COLO829 (cell line): ENCODE measurements at places on chromosomes 12 and 14.

- no peak for DNase-seq
These were observed 87.8 kb downstream of the RIC8B start for GRCh38 chr12:106861984-106862916.

- no peak for DNase-seq
These were observed 689 bp upstream of the PDE3A start for GRCh38 chr12:20367583-20368113.

DNA sequence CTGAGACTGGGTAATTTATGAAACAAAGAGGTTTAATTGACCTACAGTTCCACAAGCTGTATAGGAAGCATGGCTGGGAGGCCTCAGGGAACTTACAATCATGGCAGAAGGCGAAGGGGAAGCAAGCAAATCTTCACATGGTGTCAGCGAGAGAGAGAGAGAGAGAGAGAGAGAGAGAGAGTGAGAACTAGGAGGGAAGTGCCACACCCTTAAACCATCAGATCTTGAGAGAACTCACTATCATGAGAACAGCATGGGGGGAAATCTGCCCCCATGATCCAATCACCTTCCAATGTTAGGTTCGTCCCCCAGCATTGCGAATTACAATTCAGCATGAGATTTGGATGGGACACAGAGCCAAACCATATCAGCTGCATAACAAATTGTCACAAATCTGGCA lies 96.7 kb downstream of the CHST11 start:
- DNase-seq = no peak

- no peak for DNase-seq
These were observed 26.1 kb downstream of the JDP2 start for GRCh38 chr14:75453817-75454434.

DNA sequence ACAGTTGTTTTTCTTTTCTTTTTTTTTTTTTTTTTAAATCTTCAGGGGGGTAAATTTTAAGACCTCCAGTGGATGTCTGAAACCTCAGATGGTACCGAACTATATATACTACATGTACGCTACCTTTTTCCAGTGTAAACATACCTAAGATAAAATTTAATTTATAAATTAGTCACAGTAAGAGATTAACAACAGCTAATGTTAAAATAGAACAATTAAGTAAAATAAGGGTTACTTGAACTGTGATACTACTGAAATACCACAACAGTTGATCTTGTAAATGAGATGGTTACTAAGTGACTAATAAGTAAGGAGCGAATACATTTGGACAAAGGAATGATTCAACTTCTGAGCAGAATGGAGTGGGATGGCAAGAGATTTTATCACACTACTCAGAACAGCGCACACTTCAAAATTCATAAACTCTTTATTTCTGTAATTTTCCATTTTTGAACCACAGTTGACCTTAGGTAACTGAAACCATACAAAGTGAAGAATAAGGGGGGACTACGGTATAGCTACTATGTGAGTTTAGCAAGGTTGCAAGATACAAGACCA lies 80.5 kb upstream of the PCED1B start:
- peak; percentile 64 for DNase-seq

GRCh38 chr12:76446090-76446489 lies 97.9 kb upstream of the BBS10 start:
- DNase-seq = no peak

GRCh38 chr12:4118601-4119156 lies 154.9 kb upstream of the CCND2 start:
- DNase-seq = no peak
